ENCODE measurements at places on chromosomes 1 and 21. TPM values are rescaled to one million over a fixed set of nuclear protein-coding genes. Genes with fewer than 3 reads are reported as not detected.

MAEL gene
- total RNA-seq, result not detected

GRCh38 chr1:188277771-188278170, 1449.0 kb downstream of the PLA2G4A start:
- no peak for DNase-seq

GRCh38 chr1:156052862-156053767, 483 bp downstream of the UBQLN4 start:
- DNase-seq, result peak; percentile 93

KCNT2 gene
- 1.0 TPM for total RNA-seq

SLC30A7 gene
- total RNA-seq, result 38.6 TPM

DNA sequence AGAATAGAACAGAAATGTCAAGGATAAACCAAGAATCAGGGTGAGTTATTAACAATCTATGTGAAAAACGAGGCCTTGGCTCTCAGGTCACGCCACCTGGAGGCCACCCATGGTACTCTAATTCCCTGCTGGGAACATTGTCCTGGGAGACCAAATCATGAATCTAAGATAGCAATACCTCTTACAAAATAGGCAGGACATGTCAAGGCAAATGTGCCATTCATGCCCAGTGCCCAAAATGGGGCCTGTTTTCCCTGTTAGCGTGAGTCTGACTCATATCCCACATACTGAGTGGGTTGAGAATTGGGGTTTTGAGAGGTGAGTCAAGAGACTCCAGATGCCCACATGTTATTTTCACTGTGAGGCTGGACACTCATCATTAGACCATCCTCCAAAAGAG, 380.8 kb downstream of the HHIPL2 start:
- no peak for DNase-seq

DNA sequence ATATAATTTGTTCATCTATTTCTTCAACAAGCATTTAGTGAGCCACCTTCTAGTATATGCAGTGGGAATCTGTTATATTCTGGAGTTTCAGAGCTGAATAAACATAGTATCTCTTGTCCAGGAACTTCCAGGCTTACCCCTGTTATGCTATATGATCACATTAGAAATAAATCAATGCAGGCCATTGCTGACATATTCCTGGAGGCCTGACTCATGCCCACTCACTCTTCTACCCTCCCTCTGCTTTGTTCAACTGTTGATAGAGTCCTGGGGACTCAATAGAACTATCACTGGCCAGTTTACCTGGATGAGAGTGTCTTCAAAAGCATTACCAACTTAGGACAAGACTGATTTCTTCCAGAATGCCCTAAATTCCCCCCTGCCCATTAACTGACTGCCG, 29.3 kb upstream of the SRSF10 start:
- DNase-seq, result no peak

DNA sequence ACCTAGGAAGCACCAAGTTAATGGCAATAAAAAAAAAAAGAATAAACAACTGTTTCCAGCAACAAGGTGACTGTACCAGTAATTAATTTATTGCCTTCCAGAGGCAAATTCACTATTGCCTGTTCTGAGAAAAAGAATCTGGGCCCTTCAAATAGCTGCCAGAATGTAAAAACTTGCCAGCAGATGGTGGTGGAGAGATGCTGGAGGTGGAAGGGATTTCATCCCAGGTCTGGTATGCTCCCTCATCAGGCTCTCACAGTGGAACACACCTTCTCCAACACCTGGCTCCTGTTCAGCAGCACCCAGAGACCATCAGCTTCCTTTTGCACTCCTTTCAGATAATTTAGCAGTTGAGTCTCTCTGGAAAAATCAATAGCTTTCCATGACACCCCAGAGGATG, 792.9 kb upstream of the ADAMTS5 start:
- DNase-seq, result no peak

AGBL4 gene
- total RNA-seq, result 0.20 TPM

FCMR gene
- total RNA-seq, result 136 TPM

TMEM52 gene
- total RNA-seq, result 1.7 TPM

- DNase-seq, result no peak
Measured at GRCh38 chr1:19577561-19577960, 66.5 kb upstream of the NBL1 start.

DNA sequence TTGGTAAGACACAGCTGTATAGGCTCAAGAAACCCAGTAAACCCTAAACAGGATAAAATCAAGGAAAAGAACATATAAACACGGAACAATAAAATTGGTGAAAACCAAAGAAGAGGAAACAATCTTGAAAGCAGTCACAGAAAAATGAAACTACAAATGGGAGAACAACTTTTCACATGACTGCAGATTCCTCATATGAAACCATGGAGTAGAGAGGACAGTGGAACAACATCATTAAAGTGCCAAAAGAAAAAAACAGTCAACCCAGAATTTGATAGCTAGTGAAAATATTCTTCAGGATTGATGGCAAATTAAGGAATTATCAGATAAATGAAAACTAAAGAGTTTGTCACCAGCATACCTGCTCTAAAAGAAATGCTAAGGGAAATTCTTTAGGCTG, 23.9 kb upstream of the B3GALT5 start:
- no peak for DNase-seq

PGLYRP4 gene
- total RNA-seq, result not detected

DNA sequence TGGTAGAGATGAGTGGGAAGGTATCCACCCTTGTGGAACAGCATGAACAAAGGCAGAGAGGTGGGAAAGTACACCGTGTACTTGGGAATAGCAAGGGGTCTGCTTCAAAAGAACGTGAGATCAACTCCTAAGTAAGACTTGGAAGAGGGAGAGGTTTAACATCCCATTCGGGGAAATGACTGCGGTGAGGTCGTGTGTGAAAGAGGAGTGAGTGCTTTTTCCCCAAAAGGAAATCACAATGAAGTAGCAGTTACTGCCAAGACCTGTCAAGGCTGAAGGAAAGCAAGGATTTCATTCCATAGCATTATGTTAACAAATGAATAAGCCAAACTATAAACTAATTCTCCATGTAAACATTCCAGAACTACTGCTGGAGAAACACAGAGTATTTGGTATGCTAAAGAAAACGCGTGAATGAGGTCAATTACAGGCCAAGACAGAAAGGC, 20.0 kb upstream of the SYDE2 start:
- no peak for DNase-seq

DNA sequence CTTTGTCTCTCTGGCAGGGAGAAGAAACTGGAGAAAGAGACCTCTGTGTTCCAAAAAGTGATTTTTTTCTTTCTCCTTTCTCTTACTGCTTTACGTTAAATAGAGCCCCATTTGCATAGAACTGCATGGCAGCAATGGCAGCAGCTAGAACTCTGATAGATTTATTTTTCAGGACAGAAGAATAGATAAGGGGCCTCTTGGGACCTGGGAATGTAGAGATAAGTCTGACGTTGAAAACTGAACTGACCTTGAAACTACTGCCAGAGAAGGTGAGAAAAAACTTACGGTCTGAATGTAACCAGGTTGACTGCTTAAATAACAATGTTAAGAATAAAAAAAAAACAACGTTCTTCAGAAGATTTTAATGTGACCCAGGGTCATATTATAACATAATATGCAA, 25.4 kb upstream of the B3GALT5 start:
- DNase-seq, result no peak

DNA sequence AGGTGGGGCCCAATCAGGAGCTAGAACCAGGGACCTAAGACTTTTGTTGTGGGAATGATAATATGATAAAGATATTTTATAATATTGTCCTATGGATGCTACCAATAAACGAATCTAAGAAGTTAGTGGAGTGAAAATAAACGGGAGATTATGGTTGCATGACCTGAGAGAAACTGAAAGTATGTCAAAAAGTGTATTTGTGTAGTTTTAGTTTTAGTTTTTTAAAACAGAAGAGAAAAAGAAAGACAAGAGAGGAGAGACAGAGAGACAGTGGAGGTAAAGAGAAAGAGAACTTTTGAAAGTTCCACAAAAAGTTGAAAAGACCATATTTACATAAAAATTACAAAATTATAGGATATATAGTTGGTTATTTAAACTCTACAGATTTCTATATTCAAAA, 64.1 kb upstream of the TMPRSS15 start:
- no peak for DNase-seq

GRCh38 chr1:55848906-55849305, 633.7 kb upstream of the USP24 start:
- DNase-seq, result no peak

TESK2 gene
- 9.5 TPM for total RNA-seq

DNA sequence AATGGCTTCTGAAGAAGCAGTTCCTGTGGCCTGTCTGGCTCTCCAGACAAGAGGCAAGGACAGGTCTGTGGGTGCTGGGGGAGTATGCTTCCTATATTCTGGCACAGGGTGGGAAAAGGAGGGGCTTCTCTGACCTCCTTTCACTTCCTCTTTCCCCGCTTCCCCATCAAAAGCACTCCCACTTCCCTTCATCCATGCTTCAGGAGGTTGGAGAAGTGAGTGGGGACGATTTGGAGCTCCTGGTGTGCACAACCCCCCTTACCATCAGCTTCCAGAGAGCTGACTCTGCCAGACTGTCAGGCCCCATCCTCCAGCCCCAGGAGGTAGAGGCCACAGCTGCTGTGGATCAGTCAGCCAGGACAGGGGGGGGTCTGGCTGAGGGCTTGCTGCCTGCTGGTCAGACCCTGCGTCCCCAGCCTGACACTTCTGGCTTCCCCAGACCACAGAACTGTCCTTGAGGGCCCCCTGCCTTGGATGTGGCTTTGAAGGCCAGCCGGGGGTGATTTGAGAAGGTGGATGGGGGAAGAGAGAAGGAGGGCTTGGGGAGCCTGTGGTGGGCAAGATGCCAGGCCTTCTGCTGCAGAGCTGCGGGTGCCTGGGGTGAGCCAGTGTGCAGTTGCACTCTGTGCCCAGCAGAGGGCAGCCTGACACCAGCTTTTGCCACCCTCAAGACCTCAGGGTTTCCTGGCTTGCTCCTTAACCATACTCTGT, 21.5 kb upstream of the TMEM222 start:
- peak; percentile 93 for DNase-seq

DNA sequence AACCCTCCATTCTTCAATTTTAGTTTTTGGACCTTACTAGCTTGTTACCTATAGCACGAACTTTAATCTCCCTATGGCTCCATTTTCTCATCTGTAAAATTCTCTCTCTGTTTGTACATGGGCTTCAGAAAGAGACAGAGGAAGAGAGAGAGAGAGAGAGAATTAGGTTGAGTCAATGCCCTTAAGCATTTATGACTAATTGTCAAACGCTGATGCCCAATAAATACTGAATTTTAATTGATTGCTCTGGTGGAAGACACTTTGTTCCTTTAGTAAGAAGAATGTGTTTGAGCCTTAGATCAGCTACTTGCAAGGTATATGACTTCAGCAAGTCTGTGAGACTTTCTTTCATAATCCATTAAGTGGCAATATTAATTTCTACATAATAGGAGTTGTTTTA, 743.1 kb upstream of the ADGRL4 start:
- no peak for DNase-seq

ADAMTS4 gene
- total RNA-seq, result 23.2 TPM

DNA sequence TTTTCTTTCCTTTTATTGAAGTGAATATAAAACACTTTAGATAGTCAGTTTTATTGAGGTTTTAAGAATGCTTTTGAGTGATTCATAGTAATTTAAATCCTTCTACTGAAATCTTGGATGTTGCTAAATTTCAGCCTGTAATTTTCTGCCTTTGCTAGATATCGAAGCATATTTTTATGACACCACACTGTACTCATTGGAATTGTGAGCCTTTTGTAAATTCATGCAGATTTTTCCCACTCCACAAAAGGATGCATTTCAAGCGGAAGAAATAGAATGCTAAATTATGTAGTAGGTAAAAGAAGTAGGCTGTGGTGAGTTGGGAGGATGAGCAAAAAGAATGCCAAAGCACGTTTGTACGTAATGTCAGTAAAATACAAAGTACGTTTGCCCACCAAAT, 13.8 kb downstream of the SNX7 start:
- no peak for DNase-seq

KIF17 gene
- total RNA-seq, result 44.7 TPM

DNA sequence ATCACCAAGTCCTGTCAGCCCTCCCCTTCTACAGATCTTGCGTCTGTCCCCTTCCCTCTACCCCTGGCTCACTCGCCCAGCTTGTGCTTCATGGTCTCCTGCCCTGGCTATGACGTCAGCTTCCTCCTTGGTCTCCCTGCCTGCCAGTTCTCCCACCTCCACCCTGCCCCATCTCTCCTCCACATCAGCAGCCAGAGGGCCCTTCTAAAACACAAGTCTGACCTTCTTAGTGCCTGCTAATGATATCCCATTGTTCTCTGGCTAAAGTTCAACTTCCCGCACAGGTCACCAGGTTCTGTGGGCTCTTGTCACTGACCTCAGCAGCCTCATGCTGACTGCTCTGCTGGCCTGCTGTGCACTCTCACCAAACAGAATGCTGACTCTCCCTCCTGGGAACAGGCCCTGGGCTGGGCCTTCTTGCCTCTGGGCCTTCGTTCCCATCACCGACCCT, 24.7 kb upstream of the MYCL start:
- DNase-seq, result no peak

ZNF695 gene
- not detected for total RNA-seq

DNA sequence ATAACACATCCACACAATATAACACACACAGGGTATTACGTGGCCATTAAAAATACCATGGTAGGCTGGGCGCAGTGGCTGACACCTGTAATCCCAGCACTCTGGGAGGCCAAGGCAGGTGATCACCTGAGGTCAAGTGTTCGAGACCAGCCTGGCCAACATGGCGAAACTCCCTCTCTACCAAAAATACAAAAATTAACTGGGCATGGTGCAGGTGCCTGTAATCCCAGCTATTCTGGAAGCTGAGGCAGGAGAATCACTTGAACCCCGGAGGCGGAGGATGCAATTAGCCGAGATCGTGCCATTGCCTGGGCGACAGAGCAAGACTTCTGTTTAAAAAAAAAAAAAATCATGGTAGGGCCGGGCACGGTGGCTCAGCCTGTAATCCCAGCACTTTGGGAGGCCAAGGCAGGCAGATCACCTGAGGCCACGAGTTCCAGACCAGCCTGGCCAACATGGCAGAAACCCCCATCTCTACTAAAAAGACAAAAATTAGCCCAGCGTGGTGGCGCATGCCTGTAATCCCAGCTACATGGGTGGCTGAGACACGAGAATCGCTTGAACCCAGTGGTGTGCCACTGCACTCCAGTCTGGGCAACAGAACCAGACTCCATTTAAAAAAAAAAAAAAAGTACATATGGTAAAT, 24.1 kb upstream of the HPDL start:
- DNase-seq, result no peak

GRCh38 chr1:111719135-111719534, 20.1 kb downstream of the INKA2 start:
- DNase-seq, result no peak

DNA sequence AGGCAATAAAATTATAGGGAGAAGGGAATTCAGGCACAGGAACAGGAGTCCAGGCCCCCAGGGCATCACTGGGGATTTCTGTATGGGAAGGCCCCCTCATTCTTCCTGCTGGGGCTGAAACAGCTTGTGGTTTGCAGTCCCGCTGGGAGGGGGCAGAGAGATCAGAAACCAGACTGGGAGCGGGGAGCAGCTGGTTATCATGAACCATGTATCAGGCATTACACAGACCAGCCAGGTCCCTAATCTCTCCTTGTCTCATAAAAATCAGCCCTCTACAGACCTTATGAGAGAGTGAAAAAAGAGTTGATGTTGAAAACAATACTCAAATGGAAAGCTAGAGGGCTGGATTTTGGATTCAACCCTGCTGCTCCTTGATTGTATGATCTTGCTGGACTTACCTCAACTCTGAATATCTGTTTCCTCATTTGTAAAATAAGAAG, 93.4 kb upstream of the F3 start:
- DNase-seq, result no peak

Measured in spleen (tissue), 13 donors.